Stimulated activated naive CD8-positive, alpha-beta T cell treated with anti-CD3 and anti-CD28 coated beads, Interleukin-15, Interleukin-2, amounts not matched to agents 100 U/mL and 50 U/mL, for 24 hours (primary cell): ENCODE measurements at places on chromosomes 6 and 20.

DNA sequence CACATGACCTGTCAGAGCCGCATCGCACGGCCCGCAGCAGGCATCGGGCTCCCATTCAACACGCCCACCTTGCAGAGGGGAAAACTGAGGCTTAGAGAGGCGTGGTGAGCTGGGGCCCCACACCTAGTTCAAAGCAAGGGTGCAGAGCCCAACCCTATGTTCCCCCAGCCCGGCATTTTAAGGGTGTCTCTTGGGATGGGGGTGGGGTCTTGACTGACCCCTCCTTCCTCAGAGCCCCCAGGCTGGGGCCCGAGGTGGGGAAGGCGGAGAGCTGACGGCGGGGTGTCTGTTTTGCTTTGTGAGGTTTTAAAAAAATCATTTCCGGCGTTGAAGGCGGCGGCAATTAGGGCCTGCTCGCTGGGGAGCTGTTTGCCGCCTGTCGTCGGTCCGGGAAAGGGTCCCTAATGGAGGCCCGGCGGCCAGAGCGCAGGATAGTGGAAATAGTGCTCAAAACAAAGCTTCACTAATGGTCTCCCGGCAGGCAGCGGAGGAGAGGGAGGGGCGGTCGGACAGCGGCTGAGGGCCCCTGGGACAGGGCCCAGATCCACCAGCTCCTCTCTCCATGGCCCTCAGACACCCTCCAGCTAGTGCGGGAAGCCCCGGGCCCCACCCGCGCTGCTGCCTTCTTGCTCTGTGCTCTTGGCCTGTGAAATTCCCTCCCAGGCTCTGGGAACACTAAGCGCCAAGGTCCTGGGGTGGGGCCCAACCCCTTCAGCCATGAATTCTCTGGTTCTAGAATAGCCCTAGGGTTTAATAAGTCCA lies 11.9 kb downstream of the VSTM2L start:
- no peak for DNase-seq

GRCh38 chr6:133969921-133970295 lies 16.9 kb downstream of the TBPL1 start:
- no peak for DNase-seq

GRCh38 chr6:108762394-108762793 lies 85.8 kb upstream of the ARMC2 start:
- DNase-seq, result no peak

DNA sequence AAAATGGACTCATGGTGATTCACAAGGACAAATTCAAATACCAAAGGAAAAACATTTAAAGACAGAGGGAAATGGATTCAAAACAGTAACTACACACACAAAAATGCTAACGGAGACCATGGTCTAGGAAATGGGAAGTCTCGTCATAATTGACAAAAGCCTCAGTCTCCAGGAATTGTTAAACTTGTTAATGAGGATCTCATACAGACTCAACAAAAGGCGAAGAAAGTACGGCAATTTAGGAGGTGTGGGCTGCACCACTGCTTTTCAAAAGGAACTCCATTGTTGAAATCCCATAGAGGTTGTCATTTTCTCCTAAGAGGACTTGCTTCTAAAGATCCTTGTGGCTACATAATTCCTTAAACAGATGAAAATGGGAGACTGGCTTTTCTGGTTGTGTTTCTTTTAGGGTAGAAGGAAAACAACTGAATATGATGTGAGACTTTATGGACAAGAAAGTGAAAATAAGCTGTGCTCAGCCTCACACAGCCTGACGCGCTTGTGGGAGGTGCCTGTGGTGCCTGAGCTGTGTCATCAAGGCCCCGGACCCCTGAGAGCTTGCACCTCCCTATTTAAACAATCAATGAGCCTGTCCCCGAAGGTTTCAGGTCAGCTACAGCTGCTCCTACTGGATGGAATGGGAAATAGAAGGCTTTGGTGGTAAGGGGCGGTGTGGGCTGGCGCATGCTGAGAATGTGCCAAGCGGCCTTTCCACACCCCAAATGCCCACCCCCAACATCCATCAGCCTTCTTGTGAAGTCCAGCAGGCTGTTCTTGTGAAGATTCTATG lies 2.5 kb upstream of the CLDN20 start:
- DNase-seq, result no peak

GRCh38 chr20:38021087-38021772 lies 12.0 kb downstream of the TTI1 start:
- DNase-seq, result no peak

- DNase-seq, result no peak
Observed at GRCh38 chr6:90227213-90227612, 69.4 kb downstream of the BACH2 start.

DNA sequence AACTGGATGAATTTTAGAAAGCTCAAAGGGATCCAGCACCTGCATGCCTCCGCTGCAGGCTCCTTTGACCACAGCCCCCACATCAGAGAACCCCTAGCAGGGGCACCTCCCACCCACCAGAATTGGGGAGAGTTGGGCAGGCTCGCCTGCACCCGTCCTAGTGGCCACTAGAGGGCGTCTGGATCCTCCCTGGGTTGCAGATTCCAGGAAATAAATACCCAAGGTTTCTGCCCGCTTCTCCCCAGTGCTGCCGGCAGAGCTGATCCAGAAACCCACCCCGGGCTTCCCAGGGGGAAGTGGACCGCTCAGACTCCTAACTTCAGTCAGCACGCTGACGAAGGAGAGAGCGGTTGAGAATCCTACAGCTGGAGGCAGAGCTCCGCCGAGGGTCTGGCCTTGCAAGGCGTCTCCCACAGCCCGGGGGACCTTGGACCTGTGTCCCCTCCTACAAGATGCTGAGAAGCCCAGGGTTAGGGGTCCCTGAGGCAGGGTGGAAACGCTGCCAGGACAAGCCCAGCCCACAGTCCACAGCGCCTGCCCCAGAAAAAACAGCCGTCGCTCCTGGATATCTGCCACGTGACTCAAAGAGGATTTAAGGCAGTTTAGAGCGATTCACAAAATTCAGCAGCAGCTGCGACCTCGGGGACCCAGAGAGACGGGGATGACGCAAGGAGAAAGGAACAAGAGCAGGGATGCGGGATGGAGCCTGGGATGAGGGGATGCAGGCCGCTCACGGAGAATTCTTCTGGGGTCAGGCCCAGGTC lies 32.6 kb upstream of the PHACTR3 start:
- peak; percentile 70 for DNase-seq

GRCh38 chr6:167094436-167094819 lies 28.5 kb upstream of the CCR6 start:
- DNase-seq, result no peak

DNA sequence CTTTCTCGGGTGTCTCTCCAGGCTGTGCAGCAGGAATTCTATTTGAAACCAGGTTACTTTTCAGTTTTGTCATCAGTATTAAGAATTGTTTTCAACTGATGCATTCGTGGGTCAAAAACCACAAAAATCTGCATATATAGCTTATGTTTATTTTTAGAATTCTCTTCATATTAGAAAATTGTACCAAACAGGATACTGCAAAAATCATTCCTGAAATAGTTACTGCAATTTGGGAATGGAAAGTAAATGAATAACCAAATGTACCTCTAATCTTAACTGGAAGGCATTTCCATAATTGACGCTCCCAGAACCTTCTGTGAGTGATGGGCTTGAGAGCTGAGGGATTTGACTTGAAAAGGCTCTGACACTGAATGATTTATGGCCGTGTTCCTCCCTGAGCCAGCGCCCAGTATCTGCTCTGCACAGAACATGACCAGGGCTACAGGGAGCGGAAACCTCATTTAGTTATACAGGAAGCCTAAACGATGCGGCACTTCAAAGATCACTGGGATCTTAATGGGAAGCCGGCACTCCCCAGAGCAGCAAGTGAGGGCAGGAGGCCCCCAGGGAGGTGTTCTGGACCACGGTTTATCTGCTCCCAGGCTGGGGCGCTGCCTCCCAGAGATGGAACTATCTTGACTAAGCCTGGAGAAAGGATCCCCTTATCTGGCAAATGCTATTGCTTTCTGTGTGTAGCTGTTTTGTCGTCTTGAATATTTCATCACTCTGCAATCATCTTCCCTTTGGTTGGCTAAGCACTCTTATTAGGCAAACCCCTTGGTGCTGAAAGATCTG lies 446.0 kb downstream of the QKI start:
- DNase-seq, result no peak
